ENCODE measurements at places on chromosomes 7 and 10. TPM values are rescaled to one million over a fixed set of nuclear protein-coding genes. Genes with fewer than 3 reads are reported as not detected.

Gene ESYT2
- 37.5 TPM for polyA plus RNA-seq

Gene OR2F1
- not detected for polyA plus RNA-seq

Gene FAM25A
- polyA plus RNA-seq = 27.6 TPM

Gene INMT
- polyA plus RNA-seq = not detected

Gene KCP
- not detected for polyA plus RNA-seq

Gene CALML5
- polyA plus RNA-seq = 11.4 TPM

Gene WDFY4
- 0.04 TPM for polyA plus RNA-seq

Measured in keratinocyte (primary cell).